ENCODE measurements at places on chromosomes 3 and 15.

DNA sequence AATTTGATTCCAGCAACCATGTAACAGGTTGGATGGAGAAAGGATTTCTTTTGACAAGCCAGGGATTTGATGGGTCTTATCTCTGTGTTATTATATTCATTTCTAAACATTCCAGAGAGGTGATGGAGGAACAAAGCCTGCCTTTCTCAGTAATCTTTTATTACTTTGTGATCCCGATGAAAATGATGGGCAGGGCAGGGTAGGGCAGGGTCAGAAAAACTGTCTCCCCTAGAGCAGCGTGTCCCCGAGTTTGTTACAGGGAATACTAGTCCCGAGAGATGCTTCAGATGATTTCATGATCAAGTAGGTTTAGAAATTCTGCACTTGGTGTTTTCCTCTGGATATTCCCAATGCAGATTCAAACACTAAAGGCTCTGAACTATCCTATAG lies 111.8 kb upstream of the RGMA start:
- DNase-seq: no peak

GRCh38 chr3:157088601-157089454 lies 71.1 kb downstream of the CCNL1 start:
- DNase-seq: peak; percentile 98

- no peak for DNase-seq
Observed at GRCh38 chr3:54079730-54080325, 42.5 kb upstream of the CACNA2D3 start.

DNA sequence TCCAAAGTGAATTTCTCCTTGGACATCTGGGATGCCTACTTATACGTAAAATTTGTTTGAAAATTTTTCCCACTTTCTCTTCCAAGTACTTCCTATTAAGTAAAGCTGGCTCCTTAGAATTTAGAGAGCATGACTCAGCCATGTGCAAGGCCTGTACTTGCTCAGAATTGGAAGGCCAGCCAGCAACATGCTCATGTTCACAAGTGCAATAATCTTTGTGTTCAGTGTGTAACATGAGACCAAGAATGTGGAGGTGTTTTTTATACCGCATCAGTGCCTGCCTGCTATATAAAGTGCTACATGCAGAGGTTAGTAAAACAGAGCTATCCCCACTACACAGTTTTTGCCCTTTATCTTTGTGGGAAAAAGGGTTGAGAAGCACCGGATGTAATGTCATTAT lies 151.9 kb upstream of the FEZF2 start:
- no peak for DNase-seq

DNA sequence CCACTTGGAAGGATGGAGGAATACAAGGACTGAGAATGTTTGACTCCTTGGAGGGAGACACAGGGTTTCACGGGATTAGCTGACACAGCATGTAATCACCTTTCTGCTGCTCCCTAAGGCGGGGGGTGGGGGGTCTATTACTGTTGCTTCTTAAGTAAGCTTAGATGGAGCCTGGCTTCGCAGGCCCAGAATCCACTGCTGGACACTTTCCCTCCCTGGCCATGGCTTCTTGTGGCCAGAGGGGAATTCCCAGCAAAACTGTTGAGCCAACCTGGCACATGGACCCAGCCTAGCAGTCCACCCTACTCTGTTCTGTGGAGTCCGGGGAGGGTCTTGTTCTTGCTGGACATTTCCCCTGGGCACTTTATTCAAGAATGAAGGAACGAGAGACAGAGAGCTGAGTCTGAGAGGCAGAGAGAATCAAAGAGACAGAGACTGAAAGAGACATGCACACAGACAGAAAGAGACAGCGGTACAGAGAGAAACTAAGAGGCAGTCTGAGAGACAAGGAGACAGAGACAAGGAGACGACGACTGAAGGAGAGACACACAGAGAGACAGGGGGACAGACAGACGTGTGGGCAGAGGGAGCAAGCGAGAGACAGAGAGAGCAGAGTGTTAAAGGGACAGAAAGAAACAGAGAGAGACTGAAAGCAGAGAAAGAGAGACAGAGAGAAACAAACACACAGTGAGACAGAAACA lies 55.6 kb upstream of the DLG1 start:
- DNase-seq: peak; percentile 36

DNA sequence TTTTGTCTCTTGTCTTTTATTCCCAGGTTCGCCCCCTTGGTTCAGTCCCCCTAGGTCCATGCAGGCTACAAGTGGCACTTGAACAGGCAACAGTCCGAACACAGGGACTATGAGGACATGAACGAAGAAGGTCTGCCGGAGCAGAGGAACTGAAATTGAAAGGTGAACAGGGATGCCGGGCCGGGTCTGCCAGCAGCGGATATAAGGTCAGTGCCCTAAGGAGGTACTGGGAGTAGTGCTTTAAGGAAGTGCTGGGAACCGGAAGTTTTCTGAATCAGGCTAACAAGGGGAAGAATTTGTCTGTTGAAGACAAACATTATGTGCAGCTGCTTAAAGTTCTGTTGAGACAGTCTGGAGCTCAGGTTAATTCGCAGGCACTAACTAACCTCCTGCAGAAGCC lies 46.8 kb downstream of the LSM3 start:
- no peak for DNase-seq

DNA sequence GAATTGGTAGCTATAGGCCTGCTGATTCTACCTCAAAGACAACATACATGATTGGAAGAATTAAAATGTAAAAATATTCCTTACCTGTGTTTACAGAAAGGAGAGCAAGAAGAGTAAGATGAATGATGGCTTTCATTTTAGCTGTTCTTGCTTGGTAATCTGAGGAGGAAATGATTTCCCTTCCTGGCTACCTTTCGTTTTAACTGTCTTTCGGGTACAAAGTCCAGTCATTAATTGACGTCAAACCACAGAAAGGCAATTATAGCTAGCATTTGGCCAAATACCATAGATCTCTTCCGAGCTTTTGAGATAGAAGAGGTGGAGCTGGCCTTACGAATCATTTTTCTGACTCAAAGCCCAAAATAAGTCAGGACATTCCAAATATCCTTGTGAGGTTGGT lies at the start of gene MUC13:
MUC13 (minus strand) TSS at position 175 of the 400 bp plus-strand sequence; CDS start at position 136, 39 bp downstream.
- no peak for DNase-seq

- peak; percentile 53 for DNase-seq
Observed at GRCh38 chr3:110234831-110235230, 836.8 kb upstream of the NECTIN3 start.

DNA sequence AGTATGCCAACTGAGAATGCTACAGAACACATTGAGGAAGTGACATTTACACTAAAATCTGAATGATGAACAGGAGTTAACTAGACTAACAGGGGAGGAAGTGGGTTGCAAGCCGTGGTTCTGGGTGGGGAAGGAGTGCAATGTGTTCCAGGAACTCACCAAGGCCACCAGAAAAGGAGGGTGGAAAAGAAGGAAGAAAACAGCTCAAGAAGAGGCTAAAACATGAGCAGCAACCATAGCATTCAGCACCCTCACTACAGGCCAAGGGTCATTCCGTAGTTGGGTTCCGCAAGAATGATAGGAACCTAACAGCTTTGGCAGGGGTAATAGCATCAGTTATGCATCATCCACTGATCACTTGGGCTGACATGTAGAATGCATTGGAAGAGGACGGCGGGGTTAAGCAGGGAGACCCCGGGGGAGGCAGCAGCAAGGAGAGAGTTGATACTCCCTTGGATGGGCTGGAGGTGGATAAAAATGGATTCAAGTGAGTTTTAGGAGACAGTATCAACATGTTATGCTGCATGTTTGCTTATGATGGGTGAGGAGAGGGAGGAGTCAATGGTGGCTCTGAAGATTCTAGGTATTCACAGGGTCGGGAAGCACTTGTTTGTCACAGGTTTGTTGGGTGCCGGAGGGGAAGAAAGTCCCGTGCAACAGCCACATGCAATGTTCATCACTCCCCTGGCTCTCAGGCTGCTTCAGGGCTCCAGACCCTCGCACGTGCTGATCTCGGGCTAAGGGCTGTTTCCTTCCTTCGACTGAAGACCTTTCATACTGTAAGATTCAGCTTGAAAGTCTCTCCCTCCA lies 53.2 kb downstream of the LIPC start:
- no peak for DNase-seq

- DNase-seq: no peak
Observed at GRCh38 chr3:152122851-152123250, 145.9 kb upstream of the MBNL1 start.

GRCh38 chr3:50264383-50264963 lies 4.5 kb upstream of the SEMA3B start:
- DNase-seq: peak; percentile 86

- peak; percentile 74 for DNase-seq
Observed at GRCh38 chr15:98671060-98672008, 23.0 kb downstream of the IGF1R start.

DNA sequence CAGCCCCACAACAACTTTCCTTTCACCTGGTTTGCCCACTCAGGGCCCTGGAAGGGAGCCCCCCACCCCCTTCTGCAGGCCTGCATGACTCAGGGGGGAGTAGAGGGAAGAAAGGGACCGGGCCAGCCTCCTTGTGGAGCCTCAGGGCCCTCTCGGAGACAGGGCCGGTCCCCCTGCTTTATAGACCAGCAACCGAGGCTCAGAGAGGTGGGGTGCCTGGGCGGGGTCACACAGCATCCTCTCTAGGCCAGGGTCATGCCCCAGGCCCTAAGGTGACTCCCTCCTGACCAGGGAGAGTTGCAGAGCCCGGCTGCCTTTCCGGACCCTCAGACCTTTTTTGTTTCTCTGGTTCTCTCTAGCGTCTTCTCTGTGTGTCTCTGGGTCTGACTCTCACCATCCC lies 211.3 kb downstream of the TBC1D2B start:
- no peak for DNase-seq

- DNase-seq: no peak
Observed at GRCh38 chr3:110293660-110294059, 778.0 kb upstream of the NECTIN3 start.

- DNase-seq: no peak
Observed at GRCh38 chr3:150105886-150106612, 135.4 kb upstream of the PFN2 start.

DNA sequence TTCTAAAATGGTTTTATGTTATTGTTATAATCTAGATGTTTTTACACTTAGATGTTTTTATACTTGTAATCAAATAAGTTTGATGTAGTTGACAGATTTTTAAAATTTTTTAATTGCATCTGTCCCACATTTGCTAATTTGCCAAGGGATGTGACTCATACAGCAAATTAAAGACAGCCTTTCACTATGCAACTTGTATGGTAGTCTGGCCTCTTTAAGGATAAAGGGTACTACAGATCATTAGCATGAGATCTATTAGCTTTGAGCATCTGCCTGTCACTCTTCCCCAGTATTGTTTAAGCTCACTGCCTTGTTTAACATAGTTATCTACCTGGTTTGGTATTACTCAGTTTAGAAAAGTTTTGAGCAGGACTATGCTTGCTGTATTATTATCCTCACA lies 83.0 kb downstream of the NPTN start:
- no peak for DNase-seq

- DNase-seq: no peak
Observed at GRCh38 chr3:6580808-6581207, 280.1 kb upstream of the GRM7 start.

DNA sequence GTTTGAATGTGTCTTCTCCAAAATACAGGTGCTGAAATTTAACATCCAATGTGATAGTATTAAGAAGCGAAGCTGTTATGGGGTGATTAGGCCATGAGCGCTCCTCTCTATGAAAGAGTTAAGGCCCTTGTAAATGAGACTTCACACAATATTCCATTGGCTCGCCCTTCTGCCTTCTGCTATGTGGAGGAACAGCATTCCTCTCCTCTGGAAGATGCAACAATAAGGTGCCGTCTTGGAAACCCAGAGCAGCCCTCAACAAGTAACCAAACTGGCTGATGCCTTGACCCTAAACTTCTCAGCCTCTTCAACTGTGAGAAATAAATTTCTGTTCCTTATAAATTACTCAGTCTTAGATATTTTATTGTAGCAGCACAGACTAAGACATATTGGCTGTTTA lies 874.6 kb downstream of the ROBO1 start:
- no peak for DNase-seq

DNA sequence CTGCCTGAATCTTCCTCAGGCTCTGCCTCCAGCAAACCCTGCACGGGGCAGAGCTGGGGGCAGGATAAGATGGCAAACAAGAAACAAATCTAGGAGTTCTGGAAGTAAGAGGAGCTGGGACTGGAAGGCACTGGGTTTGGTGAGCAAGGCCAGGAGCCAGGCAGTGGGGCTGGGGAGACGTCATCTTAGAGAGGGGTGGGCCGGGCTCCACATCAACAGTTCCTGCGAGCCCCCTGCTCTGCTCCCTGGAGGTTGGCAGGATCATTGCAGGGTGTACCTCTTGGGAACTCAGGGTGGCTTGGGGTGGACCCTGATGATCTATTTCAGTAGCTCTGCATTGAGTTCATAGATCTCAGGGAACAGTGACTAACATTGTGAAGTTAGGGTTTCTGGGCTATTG lies 87.3 kb upstream of the PRR23E start:
- no peak for DNase-seq

DNA sequence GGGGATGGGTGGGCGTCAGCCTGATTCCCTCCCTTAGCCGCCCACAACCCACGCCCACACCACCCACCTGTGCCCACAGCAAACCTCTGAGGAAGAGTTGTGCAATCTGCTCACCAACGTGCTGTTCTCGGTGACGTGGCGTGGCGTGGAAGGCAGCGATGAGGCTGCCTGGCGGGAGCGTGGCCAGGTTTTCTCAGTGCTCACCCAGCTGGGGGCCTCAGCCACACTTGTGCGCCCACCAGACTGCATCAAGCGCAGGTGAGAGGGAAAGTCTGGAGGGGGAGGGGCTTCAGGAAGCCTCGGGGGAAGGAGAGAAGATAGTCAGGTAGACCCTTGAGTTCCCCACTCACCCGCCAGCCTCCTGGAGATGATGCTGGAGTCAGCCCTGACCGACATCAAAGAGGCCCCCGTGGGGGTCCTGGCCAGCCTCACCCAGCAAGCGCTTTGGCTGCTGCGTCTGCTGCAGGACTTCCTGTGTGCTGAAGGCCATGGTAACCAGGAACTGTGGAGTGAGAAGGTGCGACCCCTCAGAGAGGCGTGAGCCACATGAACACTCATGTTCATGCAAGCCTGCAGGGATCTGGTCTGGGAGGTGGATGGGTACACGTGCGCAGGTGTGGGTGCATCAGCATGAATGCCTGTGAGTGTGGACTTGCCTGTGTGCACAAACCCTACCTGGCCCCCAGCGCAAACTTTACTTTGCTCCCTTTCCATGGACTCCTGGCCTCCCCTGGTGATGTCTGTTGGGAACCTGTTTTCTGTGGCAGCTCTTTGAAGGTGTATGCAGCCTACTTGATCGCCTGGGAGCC lies 21.7 kb downstream of the NBEAL2 start:
- DNase-seq: no peak

- DNase-seq: peak; percentile 81
Observed at GRCh38 chr15:41561777-41562145, 2.7 kb downstream of the TYRO3 start.

DNA sequence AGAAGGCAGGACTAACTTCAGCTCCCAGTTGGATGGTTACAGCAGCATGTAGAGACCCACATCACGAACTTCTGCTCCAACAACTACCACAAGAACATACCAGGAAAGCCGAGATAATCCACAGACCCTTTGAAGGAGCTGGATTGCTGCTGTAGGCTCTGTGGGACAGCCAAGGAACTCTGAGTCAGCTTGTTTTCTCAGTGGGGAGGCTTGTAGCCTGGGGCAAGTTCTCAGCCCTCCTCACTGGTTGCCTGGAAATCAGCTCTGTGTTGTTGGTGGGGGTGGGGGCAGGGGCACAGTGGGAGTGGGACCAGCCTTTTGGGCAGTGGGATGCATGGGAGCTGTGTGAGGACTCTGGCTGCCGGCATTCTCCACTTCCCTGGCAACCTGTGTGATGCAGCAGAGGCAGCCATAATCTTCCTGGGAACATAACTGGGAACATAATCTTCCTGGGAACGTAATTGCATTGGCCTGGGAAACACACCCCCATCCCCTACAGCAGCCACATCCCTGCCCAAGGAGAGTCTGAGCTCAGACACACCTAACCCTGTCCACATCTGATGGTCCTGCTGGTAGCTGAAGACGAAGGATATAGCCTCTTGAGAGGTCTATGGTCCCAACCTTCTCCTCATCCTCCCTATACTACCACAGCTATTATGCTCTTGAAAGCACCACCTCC lies 153.1 kb downstream of the PEAK1 start:
- DNase-seq: peak; percentile 65

All from fibroblast of pulmonary artery (primary cell).